ENCODE measurements at places on chromosomes 16 and 17.
A peak's percentile ranks its signal among the peaks of the same experiment; 100 is the strongest.

DNA sequence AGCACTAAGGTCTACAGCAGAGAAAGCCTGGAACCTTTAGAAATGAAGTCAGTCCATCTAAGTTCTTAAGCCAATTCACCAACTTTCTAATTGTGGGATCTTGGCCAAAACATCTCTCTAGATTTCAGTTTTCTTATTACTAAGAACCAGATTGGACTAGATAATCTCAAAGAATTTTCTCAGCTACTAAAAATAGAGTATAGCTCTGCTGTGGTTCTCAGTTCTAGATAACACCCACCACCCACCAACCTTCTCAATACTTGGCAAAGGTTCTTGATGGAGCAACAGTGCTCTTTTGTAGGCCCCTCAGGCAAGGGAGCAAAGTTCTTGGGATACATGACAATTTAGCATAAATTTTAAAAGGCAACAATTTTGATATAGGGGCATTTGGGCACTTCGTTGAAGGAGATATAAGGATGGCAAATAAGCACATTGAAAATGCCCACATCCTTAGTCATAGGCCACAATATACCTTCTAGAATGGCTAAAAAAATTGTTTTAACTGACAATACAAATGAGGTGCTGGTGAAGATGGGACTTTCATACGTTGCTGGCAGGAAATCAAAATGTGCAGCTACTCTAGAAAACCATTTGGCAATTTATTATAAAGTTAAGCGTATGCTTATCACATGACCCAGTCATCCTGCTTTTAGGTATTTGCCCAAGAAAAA lies 74.4 kb upstream of the TMEM132E start:
- DNase-seq = no peak

DNA sequence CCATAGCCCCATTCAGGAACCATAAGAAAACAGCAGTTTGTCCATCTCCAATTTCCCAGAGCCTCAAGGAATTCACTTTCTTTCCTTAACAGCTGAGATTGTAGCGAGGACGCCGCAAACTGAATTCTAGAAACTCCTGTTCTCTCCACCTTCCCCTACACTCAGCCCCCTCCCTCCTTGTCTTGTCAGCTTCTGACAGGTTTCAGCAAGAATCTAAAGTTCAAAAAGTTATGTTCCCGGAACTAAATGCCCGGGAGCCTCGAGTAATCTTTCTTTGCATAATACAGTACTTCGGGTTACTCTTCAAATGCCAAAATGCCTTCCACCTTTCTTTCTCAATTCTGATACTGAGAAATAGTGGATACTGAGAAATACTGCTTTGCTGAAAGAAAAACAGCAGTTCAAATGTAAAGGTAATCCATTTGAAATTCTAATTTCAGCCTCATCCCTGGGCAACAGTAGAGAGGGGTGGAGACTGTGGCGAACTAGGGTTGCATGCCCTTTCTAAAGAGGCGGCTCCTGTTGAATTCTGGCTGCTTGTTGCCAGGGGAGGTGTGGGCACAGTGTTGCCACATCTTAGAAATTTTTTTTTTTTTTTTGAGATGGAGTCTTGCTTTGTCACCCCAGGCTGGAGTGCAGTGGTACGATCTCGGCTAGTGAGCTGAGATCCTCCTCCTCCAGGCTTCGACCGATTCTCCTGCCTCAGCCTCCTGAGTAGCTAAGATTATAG lies 63.5 kb upstream of the USP7 start:
- DNase-seq = no peak

- DNase-seq = peak; percentile 100
Observed at GRCh38 chr16:29995911-29996765, at the start of gene INO80E. TSS of gene INO80E (plus strand) at chr16:29996241. CDS start at chr16:29996311, 70 bp downstream.

DNA sequence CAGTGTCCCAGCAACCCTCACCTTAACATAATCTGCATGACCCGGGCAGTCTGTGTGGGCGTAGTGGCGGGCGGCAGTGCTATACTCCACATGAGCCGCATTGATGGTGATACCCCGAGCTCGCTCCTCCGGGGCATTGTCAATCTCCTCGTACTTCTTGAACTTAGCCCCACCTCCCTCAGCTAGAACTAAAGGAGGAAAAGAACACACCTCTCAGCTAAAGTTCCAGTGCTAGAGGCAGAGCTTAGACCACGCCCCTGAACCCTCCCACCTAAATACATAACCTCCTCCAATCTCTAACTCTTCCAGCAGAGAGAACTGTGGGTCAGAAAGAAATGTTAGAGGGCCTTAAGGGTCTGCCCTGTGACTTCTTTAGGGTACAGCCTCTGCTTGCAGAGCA lies 855 bp downstream of the TUFM start:
- no peak for DNase-seq

- DNase-seq = peak; percentile 97
Observed at GRCh38 chr17:17503566-17504130, 7.5 kb upstream of the RASD1 start.

- DNase-seq = no peak
Observed at GRCh38 chr16:14063618-14064581, 7.2 kb upstream of the MRTFB start.

- DNase-seq = no peak
Observed at GRCh38 chr17:29972277-29972676, 30.8 kb downstream of the EFCAB5 start.

- DNase-seq = no peak
Observed at GRCh38 chr16:89616623-89617022, 3.2 kb downstream of the DPEP1 start.

DNA sequence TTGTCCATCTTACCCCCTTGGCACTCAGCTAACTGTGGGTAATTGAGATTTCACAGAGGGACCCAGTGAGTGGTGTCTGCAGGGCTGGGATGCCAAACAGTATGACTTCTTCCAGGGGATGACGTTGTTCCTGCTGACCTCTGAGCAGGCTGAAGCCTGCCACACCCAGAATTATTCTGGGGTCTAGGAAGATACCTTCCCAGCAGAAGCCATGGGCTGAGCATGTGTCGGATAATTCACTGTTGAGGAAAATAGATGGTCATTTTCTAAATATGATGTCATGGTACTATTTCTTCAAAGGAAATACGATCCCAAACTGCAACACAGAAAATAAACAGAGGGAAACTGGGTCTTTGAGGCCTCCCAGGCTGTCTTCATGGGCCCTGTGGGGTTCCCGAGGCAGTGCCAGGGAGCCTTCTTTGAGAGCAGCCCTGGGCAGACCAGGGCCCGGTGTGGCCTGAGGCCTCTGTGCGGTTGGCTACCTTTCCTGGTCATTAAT lies 17.4 kb downstream of the WNT9B start:
- no peak for DNase-seq

DNA sequence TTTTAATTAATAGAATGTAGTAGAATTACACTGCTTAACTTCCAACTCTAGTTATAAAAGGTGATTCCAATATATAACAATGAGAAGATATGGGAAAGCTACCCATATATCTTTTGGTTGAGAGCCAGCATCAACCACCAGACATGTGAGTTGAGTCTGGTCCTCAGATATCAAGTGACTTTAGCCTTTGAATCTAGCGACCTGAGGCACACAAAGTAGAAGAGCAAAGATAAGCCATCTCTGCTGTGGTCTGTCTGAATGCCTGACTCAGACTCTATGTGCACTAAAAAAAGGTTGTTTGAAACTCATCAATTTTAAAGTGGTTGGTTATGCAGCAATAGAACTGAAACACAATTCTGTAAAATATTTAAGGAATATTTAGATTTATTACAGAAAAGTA lies 492.5 kb upstream of the SOX9 start:
- no peak for DNase-seq

DNA sequence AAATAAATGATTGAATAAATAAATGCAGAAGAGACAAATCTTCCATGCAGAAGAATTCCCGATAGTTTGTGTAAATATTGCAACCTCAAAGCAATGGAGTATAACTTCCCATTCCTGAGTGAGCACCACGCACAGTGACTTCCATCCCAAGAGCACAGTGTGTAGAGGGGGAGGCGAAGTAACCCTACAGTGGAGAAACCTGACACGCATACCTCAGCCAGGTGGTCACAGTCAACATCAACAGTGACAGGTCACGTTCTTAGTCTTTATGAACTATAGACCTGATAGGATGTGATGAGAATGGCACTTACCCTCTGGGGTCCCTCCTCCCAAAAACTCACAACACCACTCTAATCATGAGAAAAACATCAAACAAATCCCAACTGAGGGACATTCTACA lies 111.6 kb downstream of the DYNLRB2 start:
- DNase-seq = no peak

DNA sequence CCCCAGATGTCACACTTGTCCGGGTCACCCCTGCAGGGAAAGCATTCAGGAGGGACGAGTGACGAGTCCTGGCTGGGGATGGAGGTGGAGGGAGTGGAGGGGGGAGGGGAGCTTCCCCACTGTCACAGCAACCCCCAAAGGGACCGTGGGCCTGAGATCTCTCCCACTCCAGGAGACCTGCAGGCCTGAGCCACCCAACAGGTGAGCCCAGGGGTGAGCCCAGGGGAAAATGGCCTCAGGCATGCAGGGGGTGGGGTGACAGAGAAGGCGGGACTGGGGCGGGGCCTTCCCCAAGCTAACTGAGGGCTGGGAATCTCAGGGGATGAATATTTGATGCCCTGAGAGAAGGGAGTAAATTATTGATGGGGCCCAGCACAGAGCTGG lies 2.4 kb downstream of the USH1G start:
- no peak for DNase-seq

DNA sequence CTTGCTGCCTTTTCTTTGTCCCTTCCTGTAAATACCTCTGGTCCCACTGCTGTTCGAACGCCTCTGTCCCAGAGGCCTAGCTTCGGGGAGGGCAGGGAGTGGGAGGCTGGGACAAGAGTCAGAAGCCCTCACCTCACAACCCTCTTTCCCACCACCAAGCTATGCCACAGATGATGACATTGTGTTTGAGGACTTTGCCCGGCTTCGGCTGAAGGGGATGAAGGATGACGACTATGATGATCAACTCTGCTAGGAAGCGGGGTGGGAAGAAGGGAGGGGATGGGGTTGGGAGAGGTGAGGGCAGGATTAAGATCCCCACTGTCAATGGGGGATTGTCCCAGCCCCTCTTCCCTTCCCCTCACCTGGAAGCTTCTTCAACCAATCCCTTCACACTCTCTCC lies 10.4 kb downstream of the ARRB2 start:
- no peak for DNase-seq

DNA sequence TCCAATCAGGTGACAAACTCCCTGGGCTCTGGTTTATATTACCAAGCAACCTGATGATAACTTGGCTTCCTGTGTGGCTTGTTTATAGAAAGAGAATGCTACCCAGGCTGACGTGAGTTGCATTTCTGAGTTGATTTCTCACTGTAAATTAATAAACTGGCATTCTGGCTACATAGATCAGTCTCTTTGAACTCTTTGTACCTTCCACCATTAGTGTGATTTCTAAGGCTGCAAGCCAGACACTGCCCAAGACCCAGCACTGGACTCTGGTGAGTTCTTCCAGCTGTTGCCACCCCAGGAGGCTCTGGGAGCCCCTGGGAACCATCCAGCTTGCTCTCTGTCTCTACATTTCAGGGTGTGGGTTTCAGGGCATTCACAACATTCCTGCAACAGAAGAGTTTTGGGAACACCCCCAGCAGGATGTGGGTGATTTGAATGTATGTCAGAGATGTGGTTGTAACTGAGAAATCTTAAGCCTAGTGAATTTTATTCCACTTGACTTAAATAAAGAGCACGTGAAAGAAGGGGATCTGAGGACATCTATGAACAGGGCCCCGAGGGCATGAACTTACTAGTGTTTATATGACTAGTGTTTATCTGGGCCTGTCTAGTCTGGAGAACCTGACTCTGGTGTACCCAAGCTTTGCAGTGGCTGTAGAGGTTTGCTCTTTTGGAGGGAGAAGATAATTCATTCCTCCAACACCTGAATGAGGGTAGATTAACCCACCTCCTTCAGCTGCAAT lies 30.3 kb upstream of the LRRC37A start:
- DNase-seq = no peak

DNA sequence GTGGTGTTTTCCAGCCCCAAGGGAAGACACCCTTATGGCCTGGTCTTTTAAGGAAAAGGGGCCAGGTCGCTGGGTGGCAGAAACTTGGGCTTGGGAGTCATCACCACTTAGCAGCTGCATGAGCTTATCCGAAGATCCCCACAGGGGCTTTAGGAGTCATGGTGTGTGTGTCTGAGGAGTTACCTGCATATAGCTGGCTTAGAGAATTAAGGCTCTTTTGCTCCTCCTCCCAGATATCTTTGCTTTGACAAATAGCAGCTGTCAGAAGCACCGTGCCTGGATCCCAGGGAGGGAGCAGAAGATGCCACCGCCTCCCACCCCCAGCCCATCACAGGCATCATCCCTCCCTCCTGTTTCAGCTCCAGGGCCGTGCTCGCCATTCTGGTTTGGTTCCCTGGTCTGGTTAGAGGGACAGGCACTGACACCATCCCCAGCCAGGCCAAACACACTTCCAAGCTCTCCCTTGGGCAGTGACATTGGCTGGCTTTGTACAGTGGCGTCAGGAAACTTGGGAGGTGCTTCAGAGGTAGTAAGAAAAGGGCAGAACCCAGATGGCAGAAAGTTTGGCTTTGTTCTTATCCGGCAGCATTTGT lies 17.4 kb downstream of the LDHD start:
- no peak for DNase-seq
